ENCODE measurements at places on chromosomes 5 and 9.

DNA sequence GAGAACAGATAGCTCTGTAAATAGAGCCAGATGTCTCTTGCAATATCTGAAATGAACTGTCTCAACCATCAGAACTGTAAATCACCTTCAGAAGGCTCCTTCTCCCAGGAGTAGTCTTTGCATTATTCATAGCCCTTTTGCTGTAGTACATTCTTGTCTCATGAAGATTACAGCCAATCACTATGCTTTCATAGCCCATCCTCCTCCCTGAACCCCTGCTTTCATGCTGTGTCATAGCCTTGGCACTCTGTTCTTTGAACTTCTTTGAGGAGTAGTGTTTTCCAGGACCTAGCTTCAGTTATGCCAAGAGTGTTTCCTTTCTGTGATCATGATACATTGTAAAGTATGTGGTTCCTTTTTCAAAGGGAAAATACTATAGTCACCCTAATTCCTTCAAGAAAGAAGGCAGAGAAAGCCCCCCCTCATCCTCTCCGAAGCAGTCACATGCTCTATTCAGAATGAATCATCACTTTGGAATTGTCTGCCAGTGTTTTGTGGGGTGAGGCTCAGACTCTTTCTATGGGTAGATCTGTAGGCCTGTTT lies 61.1 kb downstream of the GRIA1 start:
- DNase-seq: no peak

- DNase-seq: no peak
These were observed 1798.9 kb downstream of the MAT2B start for GRCh38 chr5:165304193-165304827.

DNA sequence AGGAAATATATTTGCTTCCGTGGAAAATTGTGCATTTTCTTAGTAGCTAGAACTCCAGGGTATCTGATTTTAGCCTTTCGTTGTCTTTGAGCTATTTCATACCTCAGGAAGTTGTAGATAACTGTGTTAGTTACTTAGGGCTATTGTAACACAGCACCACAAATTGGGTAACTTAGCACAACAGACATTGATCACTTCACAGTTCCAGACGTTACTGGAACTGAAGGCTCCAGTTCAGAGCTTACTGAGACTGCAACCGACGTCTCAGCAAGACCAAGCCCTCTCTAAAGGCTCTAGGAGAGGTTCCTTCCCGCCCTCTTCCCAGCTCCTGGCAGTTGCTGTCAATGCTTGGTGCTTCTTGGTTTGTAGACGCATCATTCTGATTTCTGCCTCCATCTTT lies 17.7 kb upstream of the ANKRD33B start:
- no peak for DNase-seq

DNA sequence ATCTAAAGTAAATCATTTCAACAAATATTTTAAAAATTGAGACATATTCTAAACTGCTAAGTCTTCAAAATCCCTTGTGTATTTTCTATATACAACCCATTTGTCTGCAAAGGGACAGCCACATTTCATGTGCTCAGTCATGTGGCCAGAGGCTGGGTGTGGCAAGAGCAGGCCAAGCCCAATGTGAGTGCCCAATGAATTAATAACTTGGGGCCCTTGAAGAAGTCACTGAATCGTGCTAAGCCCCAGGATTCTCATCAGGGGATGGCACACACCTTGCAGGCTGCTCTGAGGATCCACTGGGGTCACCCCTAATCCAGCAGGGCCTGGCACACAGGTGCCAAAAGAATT lies 78.2 kb upstream of the SMIM23 start:
- DNase-seq: no peak

GRCh38 chr9:20320921-20321320 lies 301.4 kb downstream of the MLLT3 start:
- DNase-seq: no peak

DNA sequence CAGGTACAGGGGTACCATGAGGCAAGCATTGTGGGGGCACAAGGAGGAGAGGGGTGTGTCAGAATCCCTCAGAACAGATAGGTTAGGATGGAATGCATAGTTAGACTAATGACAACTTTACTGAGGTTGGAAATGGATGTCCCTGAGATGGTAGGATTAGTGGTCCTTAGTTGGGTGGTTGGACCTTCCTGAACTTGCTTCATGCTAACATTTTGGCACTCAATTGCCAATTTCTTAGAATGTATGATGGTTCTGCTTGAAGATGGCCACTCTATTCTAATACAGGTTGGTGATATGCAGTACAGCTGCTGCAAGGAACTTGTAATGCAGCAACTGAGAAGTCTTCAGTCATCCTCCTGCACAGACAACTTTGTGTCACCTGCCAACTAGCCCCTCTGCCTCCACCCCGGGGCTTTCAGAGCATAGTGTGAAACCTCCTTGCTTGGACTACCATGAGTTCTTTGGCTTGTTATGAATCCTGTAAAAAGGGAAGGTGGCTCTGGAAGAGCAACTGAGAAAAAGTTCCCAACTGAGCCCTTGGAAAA lies 5.4 kb downstream of the CCNI2 start:
- DNase-seq: no peak

GRCh38 chr5:37774912-37775483 lies 64.8 kb downstream of the GDNF start:
- peak; percentile 32 for DNase-seq

GRCh38 chr9:138052322-138052615 lies 174.7 kb downstream of the CACNA1B start:
- DNase-seq: no peak

DNA sequence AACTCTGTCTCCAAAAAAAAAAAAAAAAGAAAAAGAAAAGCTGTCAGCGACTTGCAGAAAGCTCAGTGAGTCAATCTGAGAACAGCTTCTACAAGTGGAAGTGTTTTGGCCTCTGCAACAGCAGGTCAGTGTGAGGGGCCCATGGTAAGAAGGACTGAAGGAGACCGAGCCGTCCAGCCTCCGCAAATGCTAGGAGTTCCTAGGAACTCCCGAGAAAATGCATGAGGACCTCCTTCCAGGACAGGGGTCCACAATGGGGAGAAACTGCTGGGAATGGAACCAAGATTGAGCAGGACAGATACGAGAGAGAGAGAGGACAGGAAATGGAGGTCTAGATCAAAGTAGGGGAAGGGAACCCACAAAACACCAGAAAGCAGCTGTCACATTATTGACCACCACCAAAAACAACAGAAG lies 180.5 kb downstream of the CRB2 start:
- DNase-seq: no peak

- DNase-seq: no peak
These were observed 652.3 kb downstream of the BNC2 start for GRCh38 chr9:16217943-16218701.

DNA sequence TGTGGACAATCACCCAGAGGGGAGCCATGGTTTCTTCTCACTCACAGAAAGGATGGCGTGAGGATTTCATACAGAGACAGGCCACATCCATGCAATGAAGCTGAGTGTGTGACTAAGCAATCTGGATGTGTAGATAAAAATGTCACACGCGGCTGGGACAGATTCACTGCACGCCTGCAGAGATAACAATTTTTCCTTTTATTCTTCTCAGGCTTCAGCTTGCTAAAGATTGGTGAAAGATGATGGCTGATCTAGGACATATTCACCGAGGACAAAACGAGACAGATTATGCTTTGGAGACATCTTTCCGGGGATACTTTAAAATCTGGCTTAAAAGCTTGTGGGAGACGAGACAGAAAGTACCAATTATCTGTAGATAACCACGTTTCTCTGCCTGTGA lies 313.9 kb upstream of the TRPC7 start:
- no peak for DNase-seq

GRCh38 chr5:17081142-17081541 lies 136.3 kb upstream of the BASP1 start:
- DNase-seq: no peak

- no peak for DNase-seq
These were observed 68.4 kb downstream of the MED10 start for GRCh38 chr5:6309949-6310348.

- no peak for DNase-seq
These were observed 46.9 kb upstream of the UBAC1 start for GRCh38 chr9:136007934-136008692.

DNA sequence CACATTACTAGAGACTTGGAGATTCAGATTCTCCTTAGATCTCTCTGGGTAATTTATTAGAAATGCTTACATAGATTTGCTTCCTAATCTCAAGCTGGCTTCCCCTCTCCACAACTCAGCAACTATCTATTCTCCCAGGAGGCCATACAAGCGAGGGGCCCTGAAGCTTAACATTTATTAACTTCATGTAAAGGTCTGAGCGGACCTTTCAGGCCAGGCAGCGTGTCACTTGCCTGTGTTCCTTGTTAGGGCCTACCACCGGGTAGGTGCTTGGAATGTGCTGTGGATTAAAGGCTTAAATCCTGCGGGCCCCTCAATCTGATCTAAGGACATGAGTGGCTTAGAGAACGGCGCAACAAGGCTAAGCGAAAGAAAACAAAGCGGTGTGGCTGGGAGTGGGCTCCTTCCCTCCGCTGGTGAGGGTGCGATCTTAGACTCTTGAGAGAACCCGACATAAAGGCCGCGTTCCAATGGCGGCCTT lies 712 bp upstream of the HSPA4 start:
- DNase-seq: no peak

GRCh38 chr9:114525513-114525912 lies 20.2 kb upstream of the WHRN start:
- DNase-seq: no peak

GRCh38 chr9:129390541-129390940 lies 212.5 kb upstream of the IER5L start:
- no peak for DNase-seq

- no peak for DNase-seq
These were observed 40.4 kb downstream of the PAM start for GRCh38 chr5:102795526-102795925.

GRCh38 chr5:64693636-64694035 lies 3.3 kb downstream of the SHISAL2B start:
- DNase-seq: no peak

GRCh38 chr5:98904780-98905179 lies 24.0 kb downstream of the CHD1 start:
- no peak for DNase-seq

DNA sequence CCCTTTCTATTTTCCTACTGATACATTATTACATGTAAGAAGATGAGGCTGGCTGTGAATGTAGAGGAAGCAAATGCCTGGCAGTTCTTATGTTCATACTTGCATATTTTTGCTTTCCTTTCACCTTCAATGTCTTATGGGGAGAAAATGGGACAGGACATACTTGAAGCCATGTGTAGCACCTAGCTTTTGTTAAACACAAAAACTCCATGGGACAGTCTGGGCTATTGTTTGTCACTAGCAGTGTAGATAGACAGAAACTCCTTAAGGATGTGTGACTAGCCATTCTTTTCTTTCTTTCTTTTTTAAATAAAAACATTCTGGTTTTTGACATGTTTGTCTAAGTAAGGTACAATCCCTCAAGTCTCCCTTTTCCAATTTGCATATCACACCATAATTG lies 122.7 kb downstream of the ARL15 start:
- no peak for DNase-seq
